ENCODE measurements at places on chromosomes 4 and X.

DNA sequence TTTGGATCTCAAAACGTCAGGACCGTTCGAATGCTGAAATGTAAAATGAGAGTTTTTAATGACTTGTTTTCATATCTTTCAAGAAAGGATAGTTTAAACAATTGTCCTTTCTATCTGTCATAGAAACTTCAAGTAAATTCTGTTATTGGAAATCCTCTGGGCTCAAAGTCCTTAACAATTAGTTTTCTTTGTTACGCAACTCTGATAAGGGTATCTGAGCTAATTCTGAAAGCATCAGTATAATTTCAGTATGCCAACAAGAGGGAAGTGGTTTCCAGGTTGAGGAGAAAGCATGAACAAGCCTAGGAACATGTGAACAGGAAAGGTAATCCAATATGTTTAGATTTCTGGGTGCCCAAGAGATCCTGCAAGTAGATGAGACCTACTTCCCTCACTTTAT, 22.0 kb downstream of the ADH7 start:
- DNase-seq: no peak

DNA sequence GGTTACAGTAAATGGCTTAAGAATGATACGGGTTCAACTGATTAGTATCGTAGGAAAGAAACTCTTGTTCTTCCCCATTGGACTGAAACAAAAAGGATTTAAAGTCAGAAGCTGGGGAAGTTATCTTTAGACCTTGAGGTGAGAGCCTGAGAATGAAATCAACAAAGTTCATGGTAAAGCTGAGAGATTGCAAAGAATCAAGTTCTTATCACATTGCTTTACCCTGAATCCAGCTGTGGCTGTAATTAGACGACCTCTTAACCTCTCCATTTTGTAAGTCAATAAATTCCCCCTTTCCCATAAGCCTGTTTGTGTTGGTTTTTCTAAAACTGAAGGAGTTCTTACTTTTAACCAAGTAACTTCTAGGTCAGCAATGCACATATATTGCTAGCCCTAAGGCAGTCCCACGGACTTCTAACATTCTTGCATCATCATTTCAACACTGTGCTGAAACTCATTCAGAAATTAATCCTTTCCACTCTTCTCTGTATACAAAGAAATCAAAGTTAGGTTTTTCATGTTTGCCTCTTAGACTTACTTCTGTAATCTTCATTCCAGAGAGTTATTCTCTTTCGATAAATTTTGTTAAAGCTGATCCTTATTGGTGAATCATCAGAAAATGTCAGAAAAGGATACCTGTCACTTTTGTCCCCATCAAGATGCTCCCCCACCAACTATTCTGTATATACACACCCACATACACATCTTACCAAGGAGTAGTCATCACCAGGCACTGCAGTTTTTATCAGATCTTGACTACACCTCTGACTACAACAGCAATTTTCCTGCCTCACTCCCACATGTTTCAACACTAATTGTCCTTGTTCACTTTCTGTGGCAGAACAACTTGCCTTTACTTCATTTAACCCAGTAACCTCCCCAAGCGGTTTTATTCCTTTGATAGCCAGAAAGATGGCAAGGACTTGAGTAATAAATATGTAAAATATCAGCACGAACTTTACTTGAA, 77.9 kb upstream of the STK26 start:
- no peak for DNase-seq

DNA sequence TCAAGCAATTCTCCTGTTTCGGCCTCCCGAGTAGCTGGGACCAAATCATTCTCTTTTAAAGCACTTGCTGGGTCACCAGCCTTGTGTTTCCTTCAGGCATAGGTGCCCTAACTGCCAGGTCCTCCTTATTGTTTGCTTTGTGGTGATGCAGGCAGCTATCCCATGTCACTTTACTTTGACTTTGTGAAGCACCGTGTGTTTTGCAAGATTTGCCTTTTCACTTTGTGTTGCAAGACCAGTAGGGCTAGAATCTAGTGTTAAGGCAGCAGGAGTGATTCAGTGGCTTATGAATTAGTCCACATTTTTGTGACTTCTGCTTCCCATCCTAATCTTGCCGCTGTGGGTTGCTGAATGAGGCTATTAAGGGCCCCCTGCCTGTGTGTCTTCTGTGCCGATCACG, 20.2 kb downstream of the SYAP1 start:
- no peak for DNase-seq

DNA sequence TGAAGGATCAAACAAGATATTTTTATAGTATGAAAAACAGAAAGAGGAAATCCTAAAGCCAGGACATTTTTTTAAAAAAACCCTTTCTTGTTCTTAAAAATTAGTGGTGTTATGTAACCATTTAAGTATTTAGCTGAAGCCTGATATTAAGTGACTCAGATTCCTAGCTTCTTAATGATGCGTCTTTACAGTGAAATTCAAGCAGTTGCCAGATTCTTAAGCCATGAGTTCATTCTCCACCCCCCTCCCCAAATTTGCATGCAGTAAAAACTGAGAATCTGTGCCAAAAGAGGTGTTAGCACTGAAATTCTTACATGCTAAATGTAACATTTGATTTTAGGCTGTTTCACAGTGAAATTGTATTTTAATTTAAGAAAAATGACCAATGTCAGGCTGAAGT, 180.8 kb downstream of the RAPGEF2 start:
- DNase-seq: no peak

- no peak for DNase-seq
Measured at GRCh38 chrX:22538580-22538979, 265.9 kb downstream of the CBLL2 start.

GRCh38 chr4:3484057-3484973, 21.2 kb downstream of the DOK7 start:
- no peak for DNase-seq

- no peak for DNase-seq
Measured at GRCh38 chr4:15902746-15903145, 35.8 kb downstream of the FGFBP1 start.

DNA sequence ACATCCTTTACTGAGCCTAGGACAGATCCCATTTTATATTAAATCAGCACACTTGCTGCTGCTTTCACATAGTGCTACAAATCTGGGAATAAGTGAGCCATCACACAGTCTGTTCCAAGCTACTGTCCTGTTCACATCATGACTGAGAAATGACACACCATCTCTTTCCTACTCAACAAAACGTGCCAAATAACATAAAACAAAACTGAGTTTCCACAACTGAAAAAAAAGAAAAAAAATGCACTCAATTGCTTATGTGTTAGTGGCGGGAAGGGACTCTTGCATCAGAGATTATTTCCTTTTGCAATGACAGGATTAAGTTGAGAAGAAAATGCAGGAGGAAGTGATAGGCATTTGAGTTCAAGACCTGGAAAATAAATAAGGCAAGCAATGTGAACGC, 109.0 kb downstream of the SHROOM4 start:
- no peak for DNase-seq

DNA sequence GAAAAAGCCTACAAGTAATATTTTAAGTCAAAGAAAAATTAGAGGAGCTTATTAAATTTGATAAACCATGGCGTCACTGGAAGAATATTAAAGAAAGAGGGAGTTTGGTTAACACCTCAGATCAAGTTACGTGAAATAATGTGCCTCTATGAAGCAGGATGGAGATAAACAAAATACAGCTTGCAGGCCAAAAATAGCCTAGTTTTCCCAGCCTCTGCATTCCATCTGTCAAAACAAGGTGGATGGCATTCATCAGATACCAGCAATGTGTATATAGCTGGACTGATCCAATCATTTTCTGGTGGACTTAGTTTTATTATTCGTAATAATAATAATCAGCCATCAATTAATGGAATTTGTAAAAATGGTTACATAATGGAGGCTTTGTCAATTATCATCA, 230.7 kb downstream of the NR3C2 start:
- DNase-seq: no peak

DNA sequence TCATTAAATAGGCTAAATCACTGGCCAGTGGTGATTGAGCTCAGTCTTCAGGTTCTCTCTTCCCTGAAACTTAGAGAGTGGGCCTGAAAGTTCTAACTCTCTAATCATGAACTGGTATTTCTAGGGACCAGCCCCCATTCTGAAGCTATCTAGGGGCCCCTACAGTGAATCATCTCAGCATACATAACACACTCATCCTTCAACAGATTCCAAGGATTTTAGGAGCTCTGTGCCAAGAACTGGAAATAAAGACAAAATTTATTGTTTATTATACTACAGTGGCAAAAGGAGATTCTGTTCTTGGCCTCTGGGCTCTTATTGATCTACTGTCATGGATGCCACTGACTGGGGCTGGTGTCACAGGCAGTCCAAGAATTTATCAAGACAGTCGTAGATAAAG, 263.8 kb upstream of the IGFBP7 start:
- no peak for DNase-seq

- no peak for DNase-seq
Measured at GRCh38 chrX:35622601-35623000, 175.5 kb upstream of the MAGEB16 start.

DNA sequence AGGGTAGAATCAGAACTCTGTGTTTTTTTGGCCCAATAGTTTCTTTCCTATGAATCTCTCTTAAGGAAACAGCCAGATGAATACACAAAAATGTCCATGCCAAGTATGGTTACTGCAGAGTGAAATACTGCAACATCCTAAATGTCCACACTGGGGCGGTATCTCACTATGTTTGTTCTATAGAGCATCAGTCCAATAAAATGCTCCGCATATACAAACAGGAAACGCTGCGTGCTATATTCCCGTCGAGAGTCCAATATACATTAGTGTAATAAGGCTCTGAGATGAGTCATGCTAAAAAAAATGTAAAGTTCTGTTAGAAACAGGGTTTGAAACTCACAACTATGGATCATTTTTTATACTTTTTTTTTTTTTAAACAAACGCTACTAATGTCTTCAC, 72.9 kb upstream of the ENOX2 start:
- peak; percentile 21 for DNase-seq

- no peak for DNase-seq
Measured at GRCh38 chr4:100070868-100071267, 119.4 kb downstream of the DDIT4L start.

GRCh38 chrX:9420275-9421265, 44.3 kb upstream of the TBL1X start:
- DNase-seq: no peak

- DNase-seq: no peak
Measured at GRCh38 chr4:139559687-139560086, 3.7 kb upstream of the SETD7 start.

GRCh38 chr4:54446581-54446980, 211.2 kb upstream of the KIT start:
- no peak for DNase-seq

- no peak for DNase-seq
Measured at GRCh38 chr4:24003496-24003895, 113.6 kb upstream of the PPARGC1A start.

GRCh38 chr4:76535603-76536372, 100.8 kb downstream of the SHROOM3 start:
- no peak for DNase-seq

DNA sequence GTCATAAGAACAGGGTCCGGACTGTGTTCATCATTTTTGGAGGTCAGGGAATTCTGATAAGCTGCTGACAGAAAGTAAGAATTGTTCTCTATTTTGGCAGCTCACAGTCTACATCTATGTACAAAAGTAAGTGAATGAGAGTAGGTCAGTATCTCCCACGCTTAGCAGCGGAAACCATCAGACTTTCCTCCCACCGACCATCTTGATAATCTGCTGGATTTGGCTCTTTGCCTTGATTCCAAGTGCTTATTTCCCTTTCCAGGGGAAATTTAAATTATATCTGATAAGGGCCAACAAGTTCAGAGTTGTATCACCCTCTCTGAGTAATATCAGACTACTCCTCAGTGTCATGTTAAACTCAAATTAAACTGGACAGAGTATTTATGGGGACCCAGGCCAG, 118.0 kb downstream of the CAMK2D start:
- DNase-seq: no peak

- DNase-seq: no peak
Measured at GRCh38 chrX:139566981-139567380, 36.4 kb downstream of the F9 start.

- no peak for DNase-seq
Measured at GRCh38 chr4:173264245-173264644, 69.9 kb downstream of the HMGB2 start.

DNA sequence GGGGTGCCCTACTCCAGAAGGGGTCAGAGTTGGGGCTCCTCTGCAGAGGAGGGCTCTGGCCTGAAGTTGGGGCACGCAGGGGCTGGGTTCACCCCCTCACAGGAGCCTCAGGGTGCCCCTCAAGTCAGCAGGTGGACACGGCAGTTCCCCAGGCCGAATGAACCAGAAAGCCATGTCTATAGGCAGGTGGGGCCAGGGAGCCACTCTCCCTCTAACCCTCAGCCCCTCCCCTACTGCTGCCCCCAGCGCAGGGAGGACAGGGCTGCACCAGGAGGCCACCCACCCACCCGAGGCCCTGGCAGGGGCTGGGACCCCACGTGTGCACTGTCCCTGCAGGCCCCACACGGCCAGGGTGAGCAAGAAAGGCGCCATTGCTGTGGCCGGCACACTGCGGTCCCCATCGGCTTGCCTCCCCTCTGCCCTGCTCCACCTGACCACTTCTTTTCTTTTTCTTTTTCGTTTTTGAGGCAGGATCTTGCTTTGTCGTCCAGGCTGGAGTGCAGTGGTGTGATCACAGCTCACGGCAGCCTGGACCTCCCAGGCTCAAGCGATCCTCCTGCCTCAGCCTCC, 83.8 kb downstream of the FAM53A start:
- DNase-seq: no peak

GRCh38 chr4:89739311-89739988, 97.5 kb downstream of the SNCA start:
- DNase-seq: no peak

- DNase-seq: no peak
Measured at GRCh38 chr4:168531305-168531704, 34.5 kb downstream of the PALLD start.

GRCh38 chrX:153984351-153985178, 12.0 kb downstream of the TMEM187 start:
- DNase-seq: peak; percentile 46

GRCh38 chrX:109841869-109842579, 109.0 kb upstream of the ACSL4 start:
- DNase-seq: no peak

DNA sequence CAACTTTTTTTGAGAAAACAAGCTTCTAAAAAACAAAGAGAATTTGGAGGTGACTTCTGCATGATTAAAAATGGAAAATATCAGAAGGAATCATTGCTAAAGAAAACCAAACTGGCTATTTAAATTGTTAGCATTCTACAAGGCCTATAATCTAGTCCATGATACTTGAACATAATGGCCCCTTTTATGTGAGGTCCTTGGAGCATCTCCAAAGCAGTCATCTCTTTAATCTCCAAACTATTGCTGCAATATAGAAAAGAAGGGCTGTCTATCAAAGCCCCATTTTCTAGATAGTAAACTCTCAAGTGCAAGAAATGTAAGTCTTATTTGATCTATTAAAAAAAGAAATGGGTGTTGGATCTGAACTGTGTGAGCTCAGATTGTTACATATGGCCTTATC, 615.1 kb downstream of the CENPC start:
- DNase-seq: no peak
